T-helper 2 cell (primary cell): ENCODE measurements at places on chromosomes 7 and 10.

DNA sequence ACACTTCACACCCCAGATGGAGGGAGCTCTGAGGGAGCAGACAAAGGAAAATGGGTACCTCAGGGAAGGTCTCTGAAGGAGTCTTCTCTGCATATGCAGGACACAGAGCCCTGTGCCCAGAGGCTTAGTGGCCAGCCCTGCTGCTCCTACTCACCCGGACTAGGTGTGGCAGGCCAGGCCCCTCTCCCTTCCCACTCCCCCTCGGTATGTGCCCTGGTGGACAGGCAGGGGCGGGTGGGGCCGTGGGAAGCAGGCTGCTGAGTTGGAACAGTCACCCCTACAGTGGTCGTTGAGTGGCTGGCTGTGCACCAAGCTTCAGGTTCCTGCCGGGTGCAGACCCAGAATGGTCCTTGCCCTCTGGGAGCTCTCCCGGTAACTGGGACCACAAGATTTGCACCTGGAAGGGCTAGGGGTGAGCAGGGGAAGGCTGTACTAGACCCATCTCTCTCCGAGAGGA, 68.6 kb downstream of the ZMIZ1 start:
- DNase-seq: no peak

GRCh38 chr10:436911-437665, 252.4 kb downstream of the DIP2C start:
- DNase-seq: peak; percentile 17

DNA sequence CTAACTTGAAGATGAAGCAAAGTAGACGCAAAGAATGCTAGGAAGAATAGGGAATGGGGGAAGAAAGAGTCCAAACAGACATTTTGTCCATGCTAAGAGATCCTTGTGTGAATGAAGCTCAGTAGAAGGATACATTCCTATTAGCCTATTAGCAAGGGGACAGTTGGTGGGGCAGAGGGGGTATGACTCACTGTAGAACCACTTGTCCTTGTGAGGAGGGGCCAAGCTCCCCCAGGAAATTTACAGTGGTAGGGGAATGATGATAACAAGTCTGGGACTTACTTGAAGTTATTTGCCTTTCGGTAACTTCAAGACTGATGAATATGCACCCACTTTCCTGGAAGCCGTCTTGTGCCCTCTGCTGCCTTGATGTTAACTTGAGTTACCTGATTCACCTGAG, 17.2 kb upstream of the SYPL1 start:
- no peak for DNase-seq

DNA sequence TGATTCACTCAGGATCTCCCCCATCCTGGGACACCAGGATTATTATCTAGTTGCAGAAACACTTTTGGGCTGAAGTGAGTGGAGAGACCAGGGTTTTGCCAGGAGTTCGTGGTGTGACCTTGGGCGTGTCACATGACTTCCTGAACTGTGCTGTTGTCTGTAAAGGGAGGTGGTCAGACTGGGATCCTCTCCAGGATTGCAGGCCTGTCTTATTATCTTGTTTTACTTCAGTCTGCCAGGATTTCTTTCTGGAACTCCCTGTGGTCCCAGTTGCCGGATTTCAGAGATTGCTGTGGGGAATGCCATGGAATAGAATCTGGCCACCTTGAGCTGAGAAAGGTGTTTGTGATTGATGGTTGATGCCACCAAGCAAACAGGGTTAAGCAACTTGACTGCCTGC, 35.8 kb downstream of the CRCP start:
- no peak for DNase-seq

DNA sequence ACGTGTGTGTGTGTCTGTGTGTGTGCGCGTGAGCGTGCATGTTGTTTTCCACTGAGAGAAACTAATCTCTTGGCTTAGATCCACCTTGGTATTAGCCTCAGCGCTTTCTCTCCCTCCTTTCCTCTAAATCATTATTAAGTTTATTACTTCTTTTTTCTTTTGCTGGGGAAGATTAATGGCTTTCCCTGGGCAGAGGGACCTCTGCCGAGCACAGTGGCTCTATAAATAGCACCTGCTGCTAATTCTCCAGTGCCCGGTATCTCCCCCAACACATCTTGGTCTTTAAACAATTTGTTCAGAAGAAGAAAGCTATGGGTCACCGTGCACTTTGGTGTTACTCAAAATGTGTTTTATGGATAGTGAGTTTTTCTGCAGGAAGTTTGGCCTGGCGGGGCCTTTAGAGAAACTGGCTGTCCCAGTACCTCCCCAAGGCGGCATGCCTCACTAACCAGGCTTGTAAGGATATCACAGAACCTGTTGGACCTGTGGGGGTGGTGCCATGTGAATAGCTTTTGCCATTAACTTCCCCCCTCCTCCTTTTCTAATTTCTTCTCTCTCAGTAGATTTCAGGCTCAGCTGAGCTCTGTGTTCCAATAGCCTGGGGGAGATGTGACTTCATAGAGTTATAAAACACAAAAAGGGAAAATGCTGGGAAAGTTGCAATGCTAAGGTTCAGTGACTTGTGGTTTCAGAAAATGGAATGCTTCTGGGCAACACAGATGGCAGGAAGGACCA, 70.1 kb upstream of the RAB11FIP2 start:
- no peak for DNase-seq

DNA sequence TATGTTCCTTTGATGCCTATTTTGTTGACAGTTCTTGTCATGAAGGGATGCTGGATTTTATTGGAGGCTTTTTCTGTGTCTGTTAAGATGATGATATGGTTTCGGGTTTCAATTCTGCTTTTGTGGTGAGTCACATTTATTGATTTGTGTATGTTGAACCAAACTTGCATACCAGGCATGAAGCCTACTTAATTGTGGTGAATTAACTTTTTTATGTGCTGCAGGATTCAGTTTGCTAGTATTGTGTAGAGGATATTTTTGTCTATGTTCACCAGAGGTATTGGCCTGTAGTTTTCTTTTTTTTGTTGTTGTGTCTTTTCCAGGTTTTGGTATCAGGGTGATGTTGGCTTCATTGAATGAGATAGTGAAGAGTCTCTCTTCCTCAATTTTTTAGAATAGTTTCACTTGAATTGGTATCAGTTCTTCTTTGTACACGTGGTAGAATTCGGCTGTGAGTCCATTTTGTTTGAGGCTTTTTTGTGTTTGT, 345.9 kb downstream of the KIF20B start:
- DNase-seq: no peak
